Sigmoid colon (tissue), 7 donors: ENCODE measurements at places on chromosomes 5 and 9. TPM values are rescaled to one million over a fixed set of nuclear protein-coding genes. Genes with fewer than 3 reads are reported as not detected.

The CCL19 gene
- 1.8 TPM for polyA plus RNA-seq

The SLC36A2 gene
- not detected for polyA plus RNA-seq

The STPG3 gene
- polyA plus RNA-seq, result not detected

The EPB41L4A gene
- polyA plus RNA-seq, result 4.6 TPM

DNA sequence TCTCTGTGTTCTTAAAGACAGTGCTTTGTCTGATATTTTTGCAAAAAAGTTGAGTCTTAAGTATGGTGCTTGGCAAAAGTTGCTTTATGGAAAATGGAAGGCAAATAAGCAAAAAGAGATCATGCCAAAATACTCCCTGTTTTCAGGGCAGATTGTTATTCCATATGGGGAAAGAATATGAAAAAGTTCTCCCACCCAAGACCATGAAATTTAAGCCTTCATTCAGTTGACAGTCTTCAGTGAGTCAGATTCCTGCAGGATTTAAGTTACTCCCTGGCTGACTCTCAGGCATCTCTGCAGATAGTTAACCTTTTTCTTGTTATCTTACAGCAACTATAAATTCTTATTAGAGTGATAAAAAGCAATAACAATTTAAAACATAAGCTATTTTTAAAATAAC lies 601.6 kb downstream of the PDE4D start:
- no peak for DNase-seq

DNA sequence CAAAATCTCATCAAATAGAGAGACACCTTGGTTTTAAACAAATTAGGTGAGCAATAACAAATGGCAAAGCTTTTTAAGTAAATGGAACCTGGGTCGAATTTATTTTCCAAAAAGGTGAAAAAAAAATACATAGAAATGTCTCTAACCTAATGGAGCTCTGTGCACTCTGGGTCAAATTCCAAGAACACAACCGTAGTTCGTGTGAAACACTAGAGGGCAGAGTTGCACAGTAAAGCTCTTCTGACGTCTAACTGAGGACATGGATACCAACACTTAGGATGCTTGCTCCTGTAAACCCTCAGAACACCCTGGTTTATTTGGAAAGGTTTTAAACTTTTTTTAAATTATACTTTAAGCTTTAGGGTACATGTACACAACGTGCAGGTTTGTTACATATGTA lies 18.9 kb downstream of the MARCHF11 start:
- no peak for DNase-seq

- DNase-seq, result no peak
Measured at GRCh38 chr5:169646856-169647255, 9.8 kb downstream of the DOCK2 start.

DNA sequence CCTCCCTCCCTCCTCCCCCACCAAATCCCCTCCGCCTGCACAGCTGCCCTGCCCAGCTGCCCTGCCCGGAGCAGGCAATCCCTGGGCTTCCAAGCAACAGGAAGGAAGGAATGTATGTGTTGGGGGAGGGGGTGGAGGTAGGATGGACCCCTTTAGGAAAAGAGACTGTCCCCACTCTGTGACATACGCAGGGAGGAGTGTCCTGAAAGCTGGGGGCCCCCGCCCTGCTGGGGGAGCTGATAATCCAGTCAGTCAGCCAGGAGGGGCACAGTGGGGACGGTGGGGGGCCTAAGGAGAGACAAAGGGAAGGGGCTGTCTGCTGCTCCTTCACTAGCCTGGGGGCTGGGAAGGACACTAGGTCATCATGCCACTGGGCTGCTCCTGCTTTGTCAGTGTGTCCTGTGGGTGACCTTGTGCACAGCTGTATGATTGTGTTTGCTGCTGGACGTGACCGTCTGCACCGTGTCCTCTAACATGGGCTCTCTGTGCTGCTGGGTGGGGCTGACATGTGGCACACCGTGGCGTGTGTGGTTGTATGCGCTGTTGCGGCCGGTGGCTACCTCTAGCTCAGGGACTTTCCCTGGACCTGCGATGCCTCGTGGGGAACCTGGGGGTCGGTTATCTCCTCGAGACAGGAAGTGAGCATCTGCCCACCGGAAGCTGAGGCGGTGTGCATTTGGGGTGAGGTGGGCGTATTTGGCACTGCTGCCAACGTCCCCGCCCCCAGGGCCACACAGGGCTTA lies 3.0 kb downstream of the N4BP3 start:
- no peak for DNase-seq

GRCh38 chr9:5630081-5630507 lies 1.2 kb downstream of the RIC1 start:
- DNase-seq, result no peak

- no peak for DNase-seq
Measured at GRCh38 chr9:68919661-68920060, 94.3 kb downstream of the PRKACG start.

DNA sequence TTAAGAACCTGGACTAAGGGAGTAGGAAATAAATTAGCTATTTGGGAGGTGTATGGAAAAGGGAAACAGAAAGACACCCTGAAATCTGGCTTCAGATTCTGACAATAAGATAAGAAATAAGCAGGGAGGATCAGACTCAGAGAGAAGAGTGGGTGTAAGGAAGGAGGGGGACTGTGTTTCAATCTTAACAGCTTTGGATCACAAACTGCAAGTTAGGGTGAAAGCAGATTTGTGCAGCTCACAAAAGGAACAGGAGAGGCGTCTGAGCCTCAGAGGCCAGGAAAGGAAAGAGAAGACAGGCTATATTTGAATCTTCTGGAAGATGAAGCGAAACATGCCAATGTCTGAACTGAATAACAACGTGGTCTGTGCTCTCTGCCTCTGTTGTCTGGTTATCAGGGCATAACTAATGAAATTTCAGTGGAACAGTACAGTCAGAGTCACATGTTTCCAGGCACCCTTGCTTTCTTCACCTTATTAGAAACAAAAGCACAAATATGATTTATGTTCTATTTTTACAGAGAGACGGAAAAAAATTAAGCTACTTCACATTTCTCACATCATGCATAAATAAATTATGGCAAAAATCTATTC lies 26.6 kb downstream of the SGTB start:
- DNase-seq, result no peak

DNA sequence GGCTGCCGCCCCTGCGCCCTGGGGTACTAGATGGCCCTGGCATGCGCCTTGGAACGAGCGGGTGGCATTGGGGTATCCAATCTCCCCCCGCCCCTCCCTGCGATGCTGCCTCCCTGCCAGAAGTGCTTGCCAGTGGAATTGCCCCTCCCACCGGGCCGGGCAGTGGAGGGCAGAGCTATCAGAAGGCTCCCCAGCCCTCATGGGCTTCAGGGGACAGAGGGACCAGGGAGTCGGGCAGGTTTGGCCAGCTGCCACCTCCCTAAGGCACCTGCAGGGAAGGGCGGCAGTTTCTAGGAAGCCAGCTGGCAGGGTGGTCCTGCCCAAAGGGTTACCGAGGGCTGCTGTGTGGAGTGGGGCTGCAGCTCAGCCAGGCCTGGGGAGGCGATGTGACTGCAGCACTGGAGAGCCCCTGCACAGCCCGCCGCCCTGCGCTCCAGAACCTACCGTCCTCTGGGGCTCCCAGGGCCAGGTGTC lies 52.8 kb upstream of the EGFL7 start:
- DNase-seq, result no peak

DNA sequence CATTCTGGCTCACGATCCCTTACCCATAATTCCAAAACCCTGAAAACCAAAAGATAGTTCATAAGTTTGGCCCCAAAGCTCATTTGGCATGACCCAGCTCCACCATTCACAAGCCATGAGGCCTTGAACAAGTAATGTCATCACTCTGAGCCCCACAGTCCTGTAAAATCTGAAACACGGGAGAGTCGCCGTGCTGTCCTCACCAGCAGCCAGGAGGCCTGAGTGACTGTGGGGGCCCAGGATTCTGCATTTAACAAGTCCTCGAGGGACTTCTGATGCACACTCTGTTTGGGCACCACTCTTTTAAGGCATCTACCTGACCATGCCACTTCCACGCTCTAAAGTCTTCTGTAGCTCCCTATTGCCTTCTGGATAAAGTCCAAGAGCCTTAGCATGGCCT lies 40.8 kb downstream of the DUSP1 start:
- peak; percentile 55 for DNase-seq

GRCh38 chr5:158623971-158624370 lies 475.7 kb downstream of the EBF1 start:
- DNase-seq, result no peak

DNA sequence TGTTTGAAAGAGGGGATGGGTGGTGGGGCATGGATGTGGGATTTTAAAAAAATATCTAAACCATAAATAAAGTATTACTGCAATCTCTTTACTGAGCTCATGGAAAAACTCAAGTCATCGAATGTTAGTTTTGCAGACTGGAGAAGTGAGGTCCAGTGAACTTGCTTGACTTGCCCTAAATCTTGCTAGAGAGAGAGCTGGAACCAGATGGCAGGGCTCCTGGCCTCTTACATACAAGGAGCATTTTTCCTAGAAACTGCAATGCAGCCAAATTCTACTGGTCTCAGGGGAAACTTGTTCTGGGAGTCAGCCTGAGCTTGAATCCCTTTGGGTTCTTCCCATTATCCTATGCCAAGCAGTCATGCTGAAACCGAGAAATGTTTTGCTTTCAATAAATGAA lies 2.9 kb upstream of the TGFBI start:
- peak; percentile 77 for DNase-seq

DNA sequence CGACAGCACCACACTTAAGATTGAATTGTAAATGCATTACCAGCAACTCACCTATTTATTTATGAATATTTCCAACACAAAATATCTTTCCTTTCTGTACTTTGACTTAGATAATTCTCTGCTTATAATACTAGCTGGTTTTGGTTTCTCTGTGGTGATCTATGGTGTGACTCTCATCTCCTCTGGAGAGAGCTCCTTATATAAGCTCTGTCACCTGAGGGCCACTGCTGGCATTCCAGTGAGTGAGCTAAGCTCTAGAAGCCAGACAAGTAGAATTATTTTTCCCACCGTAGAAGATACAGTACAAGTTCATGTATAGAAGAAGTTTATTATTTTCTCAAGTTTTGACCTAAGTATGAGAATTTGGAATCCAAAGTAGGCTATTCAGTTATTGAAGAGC lies 111.5 kb downstream of the CDC42SE2 start:
- no peak for DNase-seq

- DNase-seq, result no peak
Measured at GRCh38 chr5:76351176-76351575, 51.9 kb upstream of the IQGAP2 start.
